ENCODE measurements at places on chromosomes 5 and 9.

GRCh38 chr9:131290036-131290766 lies 678 bp downstream of the PLPP7 start:
- no peak for DNase-seq

GRCh38 chr5:4576161-4576748 lies 563.9 kb upstream of the ADAMTS16 start:
- no peak for DNase-seq

GRCh38 chr5:149268928-149269557 lies 2.6 kb upstream of the AFAP1L1 start:
- DNase-seq: peak; percentile 23

- no peak for DNase-seq
Observed at GRCh38 chr5:17360879-17361278, 137.2 kb upstream of the TAF11L2 start.

DNA sequence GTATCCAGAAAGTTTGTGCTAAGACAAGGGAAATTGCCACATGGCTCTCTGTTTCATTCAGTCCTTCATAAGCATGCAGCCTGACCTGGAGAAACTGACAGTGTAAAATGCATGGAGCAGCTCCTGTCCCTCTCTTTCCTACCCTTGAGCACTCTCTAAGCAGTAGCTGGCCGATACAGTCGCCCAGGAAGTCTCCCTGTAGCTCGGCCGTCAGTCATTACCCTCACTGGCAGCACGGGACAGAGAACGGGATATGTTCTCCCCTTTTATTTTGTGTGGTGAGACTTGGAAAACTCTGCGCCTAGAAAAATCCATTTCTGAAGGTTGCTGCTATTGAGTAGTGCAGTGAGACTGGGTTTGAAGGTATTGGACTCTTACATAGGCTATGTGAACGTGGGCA lies 56.8 kb upstream of the KCNMB1 start:
- no peak for DNase-seq

- DNase-seq: no peak
Observed at GRCh38 chr5:95380103-95380628, 11.0 kb upstream of the FAM81B start.

GRCh38 chr9:132531710-132532570 lies 50.5 kb upstream of the BARHL1 start:
- no peak for DNase-seq

- DNase-seq: no peak
Observed at GRCh38 chr5:147779694-147780093, 2.8 kb downstream of the JAKMIP2 start.

DNA sequence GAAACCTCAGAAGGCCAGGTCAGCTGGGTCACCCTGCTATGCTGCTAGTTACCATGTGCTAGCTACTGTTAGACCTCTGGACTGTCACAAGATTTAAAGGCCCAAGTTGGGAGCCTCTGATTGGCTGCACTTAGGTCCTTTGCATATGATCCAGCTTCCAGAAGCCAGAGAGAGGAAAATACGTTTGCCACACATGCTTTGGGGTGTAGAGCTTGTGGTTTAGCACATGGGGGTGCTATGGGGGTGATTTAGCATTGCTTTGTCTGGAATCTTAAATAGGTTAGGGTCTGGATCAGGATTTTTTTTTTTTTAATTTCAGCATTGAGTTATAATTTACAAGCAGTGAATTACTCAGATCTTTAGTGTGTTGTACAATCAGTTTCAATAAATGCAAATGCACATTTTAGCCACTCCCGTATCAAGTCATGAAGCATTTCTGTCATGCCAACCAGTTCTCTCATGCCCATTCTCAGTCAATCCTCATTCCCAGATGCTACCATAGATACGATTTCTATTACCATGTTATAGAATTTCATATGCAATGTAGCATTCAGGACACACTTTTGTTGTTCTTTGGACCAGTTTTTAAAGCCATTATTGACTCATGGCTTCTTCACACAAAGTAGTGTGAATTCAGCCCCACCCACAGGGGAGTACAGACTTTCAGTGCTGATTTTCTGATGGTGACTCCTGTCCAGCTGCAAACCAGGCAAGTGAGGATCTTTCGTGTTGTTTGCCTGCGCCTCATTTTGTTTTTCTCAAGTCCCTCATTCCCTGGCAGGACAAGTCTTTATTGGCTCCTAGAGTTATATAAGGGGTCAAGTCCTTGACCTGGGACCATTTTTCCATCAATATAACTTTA lies 250.4 kb downstream of the LRRC70 start:
- DNase-seq: no peak

- no peak for DNase-seq
Observed at GRCh38 chr5:40383749-40384651, 295.7 kb upstream of the PTGER4 start.

- no peak for DNase-seq
Observed at GRCh38 chr5:138037907-138038633, 5.2 kb upstream of the FAM13B start.

DNA sequence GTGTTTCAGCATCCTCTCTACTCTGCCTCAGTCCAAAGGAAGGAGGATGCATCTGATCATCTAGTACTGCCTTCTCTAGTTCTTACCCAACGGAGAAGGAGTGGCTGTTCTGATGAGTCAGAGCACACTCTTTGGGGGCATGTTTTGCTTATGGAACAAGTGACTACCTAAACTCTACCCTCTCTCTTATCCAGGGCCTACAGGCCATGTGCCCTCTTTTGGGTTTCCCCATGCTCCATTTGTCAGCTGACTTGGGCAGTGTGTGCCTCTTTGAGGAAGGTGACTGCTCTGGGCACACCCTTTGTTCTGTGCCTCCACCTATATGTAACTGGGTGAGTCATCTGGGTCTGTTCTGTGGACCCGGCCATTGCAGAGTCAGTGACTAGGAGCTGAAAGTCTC lies 89.6 kb upstream of the BNC2 start:
- no peak for DNase-seq

- no peak for DNase-seq
Observed at GRCh38 chr9:1202512-1203280, 152.5 kb downstream of the DMRT2 start.

DNA sequence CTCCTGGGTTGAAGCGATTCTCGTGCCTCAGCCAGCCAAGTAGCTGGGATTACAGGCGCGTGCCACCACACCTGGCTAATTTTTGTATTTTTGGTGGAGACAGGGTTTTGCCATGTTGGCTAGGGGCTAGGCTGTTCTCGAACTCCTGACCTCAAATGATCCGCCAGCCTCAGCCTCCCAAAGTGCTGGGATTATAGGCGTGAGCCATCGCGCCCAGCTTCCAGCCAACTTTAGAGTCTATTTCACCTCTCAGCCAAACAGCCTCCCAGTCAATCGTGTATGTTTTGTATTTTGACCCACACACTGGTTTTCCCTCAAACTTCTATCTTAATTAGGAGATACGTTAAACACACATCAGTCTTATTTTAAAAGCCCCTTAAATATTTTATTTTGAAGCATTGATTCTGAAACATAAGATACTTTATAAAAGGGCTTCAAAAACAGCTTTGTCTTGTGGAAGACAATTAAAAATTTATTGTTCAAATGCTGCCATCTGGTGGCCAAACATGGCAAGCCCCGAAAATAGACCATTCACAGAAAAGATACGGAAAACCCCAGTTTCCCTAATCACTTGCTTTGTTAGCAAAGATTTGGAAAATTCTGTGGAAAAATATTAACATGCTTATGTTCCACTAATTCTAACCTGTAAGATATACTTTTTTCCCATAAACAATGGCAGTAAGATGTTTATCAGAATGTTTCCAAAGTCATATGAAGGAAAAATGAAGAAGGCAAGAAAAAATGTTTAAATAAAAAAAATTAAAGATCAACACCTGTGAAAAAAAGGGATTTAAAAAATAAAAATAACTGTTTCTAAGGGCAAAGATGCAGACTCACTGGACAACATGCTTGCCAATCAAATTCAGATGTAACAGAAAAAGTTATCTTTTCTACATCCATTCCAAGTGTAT lies 33.1 kb downstream of the APTX start:
- DNase-seq: peak; percentile 40

- no peak for DNase-seq
Observed at GRCh38 chr5:140131967-140132409, 6.3 kb downstream of the IGIP start.

Data from CD8-positive, alpha-beta memory T cell (primary cell).